ENCODE measurements at places on chromosomes 12 and 14.
A peak's percentile ranks its signal among the peaks of the same experiment; 100 is the strongest.

DNA sequence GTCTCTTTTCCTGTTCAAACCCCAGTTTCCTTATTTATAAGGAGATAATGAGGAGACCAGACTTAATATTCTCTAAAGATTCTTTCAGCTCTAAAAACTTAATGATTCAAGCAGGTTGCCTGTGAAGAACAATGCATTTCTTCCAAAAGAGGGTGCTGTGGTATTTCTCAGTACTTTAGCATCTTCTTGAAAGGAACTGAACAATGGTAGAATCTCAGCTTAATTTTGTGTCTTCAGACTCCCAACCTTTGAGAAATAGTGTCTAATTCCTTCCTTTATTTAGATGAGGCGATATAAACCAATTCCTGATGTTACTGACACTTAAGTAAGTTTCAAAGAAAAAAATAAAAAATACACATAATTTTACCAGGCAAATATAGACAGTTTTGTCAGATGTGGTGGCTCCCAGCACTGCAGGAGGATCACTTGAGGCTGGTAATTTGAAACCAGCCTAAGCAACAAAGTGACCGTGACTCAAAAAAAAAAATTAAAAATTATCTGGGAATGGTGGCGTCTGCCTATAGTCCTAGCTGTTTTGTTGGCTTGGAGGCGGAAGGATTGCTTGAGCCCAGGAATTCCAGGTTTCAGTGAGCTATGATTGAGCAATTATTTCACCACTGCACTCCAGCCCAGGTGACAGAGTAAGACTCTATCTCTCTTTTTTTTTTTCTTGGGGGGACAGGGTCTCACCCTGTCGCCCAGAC is 76.9 kb upstream of the PSMA6 start:
- peak; percentile 54 for DNase-seq

- no peak for DNase-seq
Observed at GRCh38 chr12:21054334-21054733, 76.7 kb upstream of the SLCO1B1 start.

GRCh38 chr12:113088971-113089756 is 32.6 kb downstream of the DTX1 start:
- DNase-seq, result no peak

- peak; percentile 36 for DNase-seq
Observed at GRCh38 chr14:24339284-24340151, at the start of gene RIPK3. RIPK3 (minus strand) TSS chr14:24339991; CDS start chr14:24339826, 165 bp downstream.

GRCh38 chr14:80403036-80403435 is 191.7 kb upstream of the DIO2 start:
- DNase-seq, result peak; percentile 83

DNA sequence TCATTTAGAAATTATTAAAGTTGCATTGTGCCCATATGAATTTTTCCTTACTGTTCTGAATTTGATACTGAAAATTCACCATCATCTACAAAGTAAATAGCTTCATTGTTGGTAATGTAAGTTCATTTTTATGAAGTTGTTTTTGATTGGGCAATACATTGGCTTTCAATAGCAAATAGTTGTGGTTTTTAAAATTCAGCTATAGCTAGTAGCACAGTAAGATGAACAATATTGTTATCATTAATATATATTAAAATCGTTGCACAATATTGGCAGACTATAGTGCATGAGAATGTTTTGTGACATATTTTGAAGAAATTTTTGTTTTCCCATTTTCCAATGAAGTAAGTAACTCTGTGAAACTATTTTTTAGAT is 575.0 kb downstream of the PRKD1 start:
- no peak for DNase-seq

- no peak for DNase-seq
Observed at GRCh38 chr12:20426191-20426590, 57.9 kb downstream of the PDE3A start.

DNA sequence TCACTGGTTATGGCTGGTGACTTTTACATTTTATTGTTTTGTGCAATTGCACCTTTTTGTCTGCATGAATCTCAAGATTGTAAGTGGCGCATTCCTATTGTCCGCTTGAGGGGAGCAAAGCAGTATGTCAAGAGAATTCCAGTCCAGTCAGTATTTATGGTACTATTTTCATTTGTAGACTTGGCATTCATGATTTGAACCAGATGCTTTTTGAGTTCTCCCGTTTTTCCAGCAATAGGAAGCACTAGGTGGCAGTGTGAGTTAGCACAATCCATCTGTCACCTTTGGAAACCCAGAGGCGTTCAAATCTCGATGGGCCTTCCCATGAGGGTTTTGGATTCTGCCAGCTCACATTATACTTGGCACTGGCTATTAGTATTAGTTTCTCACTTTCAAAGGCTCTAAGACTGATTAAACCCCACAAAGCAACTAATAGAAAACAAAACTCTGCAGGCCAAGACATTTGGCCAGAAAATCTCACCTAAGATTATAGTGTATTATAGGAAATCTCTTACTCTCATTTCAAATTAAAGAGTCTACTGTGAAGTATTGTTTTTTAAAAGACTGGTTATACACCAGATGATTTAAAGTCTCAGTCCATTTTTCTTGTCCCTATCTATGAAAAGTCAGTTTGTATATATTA is 2.2 kb downstream of the DACT1 start:
- peak; percentile 75 for DNase-seq

- peak; percentile 13 for DNase-seq
Observed at GRCh38 chr12:67957383-67957782, 31.9 kb upstream of the IFNG-AS1 start.

GRCh38 chr12:120327593-120327992 is at the start of gene PLA2G1B:
PLA2G1B (minus strand) TSS chr12:120327779; CDS start chr12:120327753, 26 bp downstream.
- DNase-seq, result no peak

DNA sequence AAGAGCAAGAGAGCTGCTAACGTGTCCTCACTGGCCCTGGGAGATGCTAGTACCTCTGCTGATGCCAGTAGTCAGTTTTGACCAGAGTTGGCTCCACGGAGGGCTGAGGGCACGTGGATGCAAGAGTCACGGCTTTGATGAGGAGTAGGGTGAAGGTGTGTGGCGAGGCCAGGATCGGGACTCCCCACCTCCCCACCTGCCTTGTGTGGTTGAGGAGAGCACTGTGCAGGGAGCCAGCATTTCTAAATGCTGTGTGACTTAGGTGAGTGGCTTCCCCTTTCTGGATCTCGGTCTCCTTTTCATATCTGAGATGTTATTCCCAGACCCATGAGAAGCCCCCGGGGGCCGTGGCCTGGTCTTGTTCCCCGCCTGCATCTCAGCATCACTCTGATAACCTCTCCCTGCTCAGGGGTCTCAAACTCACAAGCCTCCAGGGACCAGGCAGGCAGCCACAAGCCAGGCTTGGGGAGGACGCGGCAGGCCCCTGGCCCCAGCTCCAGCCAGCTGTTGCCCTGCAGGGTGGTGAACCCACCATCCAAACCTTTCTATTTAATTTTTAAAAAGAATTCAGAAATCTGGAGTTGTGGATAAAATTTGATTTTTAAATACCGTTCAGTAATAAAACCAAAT is 32.1 kb downstream of the MVK start:
- no peak for DNase-seq

- DNase-seq, result no peak
Observed at GRCh38 chr14:67487937-67488893, at the start of gene TMEM229B. TMEM229B (minus strand) TSS chr14:67488721; CDS start chr14:67473923, 14,798 bp downstream.

DNA sequence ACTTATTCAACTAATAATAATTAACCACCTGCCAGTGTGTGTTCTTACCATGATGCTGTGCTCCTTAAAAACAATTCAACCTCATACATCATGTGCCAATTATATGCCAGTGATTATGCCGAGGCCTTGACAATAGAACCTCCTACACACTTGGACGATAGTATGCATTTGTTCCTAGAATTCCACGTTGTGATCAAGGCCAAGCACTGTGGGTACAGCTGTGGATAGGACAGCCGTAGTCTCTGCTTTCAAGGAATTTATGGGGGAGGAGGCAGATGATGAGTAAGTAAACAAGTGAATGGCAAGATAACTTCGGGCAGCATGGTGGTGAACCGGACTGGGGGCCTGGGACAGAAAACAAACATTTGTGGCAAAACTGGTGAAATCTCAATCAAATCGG is 18.0 kb upstream of the MYO1H start:
- DNase-seq, result peak; percentile 53

DNA sequence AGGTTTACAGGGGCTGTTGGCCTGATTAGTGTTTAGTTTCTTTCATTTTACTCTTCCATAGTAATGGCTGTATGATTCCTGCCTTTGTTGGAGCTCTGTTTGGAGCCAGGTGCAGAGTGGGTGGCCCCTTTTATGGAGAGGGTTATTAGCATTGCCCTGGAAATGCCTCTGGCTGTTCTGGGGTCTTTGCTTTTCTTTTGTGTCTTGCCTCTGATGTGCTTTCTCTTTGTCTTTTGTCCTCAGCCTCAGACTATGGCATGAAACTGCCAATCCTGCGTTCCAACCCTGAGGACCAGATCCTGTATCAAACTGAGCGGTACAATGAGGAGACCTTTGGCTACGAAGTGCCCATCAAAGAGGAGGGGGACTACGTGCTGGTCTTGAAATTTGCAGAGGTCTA is 6.9 kb downstream of the MLEC start:
- no peak for DNase-seq

- peak; percentile 93 for DNase-seq
Observed at GRCh38 chr14:81303258-81303935, 82.6 kb upstream of the GTF2A1 start.

DNA sequence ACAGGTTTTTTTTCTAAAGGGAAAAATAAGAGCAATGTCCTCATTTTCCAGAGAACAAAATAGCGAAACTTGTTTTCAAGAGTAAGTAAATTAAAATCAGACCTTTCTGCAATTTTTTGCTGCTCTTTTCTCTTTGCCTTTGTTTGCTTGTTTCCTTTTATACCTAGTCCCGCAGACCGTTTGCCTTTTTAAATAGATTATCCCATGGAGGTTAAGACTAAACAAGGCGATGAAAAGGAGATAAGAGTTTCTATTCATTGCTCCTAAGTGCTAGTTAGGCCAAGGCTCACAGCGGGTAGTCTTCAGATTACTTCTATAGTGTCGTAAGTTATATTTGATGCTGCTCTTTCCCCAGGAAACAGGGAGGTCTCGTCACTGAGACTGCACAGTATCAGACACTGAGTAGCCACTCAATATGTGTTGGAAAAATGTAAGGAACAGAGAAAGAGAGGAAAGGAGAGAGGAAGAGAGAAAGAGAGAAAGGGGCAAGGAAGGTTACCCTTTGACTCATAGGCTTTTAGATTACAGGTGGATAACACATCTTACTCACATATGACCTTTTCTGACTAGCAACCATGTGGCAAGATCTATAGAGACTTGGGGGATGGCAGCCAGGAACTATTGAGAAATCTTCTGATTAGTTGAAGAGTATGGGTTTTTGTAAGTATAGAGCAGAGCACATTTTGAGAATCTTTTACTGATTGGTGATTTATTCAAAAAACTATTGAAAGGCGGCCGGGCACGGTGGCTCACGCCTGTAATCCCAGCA is 107.5 kb upstream of the PARP11 start:
- no peak for DNase-seq

DNA sequence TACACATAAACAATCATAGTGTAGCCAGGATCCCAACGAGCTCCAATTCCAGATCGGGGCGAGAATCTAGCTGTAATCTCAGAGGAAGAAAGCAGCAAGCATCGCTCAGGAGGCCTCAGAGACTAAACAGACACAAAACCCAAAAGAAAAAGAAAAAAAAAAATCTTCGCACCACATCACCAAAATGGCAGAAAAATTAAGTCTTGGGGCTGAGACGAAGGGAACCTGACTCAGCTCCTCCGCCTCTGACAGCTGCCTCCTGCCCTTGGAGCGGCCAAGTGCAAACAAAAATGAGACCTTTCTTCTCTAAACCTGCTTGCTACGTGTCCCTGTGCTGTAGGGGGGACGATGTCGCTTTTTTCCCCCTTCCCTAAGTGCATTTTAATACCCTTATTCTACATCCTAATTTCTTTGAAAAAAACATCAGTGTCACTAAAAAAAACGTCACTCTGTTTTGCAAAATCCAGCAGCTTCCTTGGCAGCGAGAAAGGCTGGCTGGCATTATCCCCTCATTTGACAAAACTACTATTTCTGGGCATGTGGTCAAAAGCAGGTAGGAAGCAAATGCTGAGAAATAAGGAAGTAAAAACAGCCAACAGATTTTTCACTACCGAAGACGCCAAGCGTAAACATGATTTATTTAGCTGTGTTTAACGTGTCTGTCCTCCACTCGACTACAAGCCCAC is 30.5 kb downstream of the BCL11B start:
- DNase-seq, result no peak

DNA sequence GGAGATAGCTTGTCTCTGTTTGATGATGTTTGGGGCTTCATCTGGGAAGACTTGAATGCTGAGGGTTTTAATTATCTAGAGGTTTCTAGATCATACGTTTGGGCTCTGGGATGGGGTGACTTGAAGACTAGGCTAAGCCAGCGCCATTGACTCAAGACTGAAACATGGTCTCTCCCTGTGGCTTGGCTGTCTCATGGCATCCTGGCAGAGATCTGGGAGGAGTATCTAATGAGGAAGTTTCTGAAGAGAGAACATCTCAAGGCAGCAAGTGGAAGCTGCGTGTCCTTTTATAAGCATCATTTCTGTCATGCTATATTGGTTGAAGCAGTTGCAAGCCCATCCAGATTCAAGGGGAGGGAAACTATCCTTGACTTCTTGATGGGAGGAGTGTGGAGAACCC is 104.8 kb downstream of the UNC79 start:
- DNase-seq, result no peak

DNA sequence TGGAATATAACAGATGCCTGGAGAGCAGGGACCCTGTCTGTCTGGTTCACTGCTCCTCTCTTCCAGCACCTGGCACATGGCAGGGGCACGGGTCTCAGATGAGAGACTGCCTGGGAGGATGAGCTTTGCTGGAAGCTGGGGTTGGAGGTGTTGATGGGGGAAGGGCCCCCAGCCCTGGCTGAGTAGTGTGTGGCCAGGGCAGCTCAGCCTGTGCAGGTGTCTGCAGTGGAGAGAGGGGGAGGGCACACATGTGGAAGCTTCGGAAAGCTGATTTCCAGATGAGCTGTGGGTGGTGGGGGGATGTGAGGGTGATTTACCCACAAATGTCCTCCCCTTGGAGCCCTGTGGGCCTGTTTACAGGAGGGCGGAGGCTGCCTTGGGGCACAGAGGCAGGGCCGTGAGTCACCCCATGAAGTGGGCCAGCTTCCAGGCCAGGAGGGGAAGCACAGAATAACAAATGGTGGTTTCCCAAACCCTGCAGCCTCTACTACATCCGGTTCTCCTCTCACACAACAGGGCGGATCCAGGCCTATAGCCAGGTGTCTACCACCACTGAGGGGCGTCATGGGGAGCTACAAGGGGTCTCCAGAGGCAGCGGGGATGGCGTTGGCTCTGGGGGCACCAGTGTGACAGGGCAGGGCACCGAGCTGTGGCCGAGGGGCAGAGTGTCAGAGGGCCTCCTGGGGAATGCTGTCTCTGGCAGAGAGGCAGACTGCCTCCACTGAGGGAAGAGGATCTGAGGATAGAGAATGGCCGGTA is 11.0 kb downstream of the KRT7 start:
- DNase-seq, result peak; percentile 97

- no peak for DNase-seq
Observed at GRCh38 chr12:53103860-53104305, 597 bp downstream of the SOAT2 start.

DNA sequence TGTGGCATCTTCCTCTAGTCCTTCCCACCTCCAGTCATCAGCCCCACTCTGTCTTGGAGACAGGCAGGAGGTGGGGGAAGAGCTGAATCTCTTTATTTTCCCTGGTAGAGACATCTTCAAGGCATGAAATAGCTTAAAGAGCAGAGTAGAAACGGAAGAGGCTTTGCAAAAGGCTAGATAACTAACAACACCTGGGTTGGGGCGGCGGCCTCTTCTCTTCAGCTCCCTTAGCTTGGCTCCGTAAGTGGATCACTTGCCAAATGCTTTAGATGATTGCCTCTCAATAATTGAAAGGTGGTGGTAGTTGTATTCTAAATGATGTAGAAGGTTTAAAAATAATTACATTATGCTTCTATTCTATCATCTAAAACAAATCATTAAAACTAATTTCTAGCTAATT is 36.1 kb downstream of the SSPN start:
- DNase-seq, result no peak
